ENCODE measurements at places on chromosomes 5 and 9. TPM values are rescaled to one million over a fixed set of nuclear protein-coding genes. Genes with fewer than 3 reads are reported as not detected.

SYK gene
- total RNA-seq, result 0.03 TPM

DNAJC18 gene
- 7.9 TPM for total RNA-seq

TAF1L gene
- total RNA-seq, result not detected

HOMER1 gene
- total RNA-seq, result 4.1 TPM

SLC6A18 gene
- total RNA-seq, result not detected

CD274 gene
- 1.4 TPM for total RNA-seq

EIF4E1B gene
- not detected for total RNA-seq

TTC23L gene
- total RNA-seq, result not detected

LTC4S gene
- 0.58 TPM for total RNA-seq

WDR38 gene
- 0.12 TPM for total RNA-seq

PLPP7 gene
- total RNA-seq, result not detected

AFAP1L1 gene
- 13.1 TPM for total RNA-seq

FKTN gene
- 6.1 TPM for total RNA-seq

PKD2L2 gene
- 0.07 TPM for total RNA-seq

FOXD4 gene
- 0.33 TPM for total RNA-seq

SIT1 gene
- not detected for total RNA-seq

PHAX gene
- total RNA-seq, result 49.4 TPM

SHC3 gene
- 0.34 TPM for total RNA-seq

JAKMIP2 gene
- not detected for total RNA-seq

PTCD2 gene
- 10.4 TPM for total RNA-seq

Data from A549 treated with Mapracorat at 1 μM for 4 hours (cell line).